NCI-H1105 treated with DMSO at 0.1 percent for 48 hours (cell line): ENCODE measurements at places on chromosomes 7 and 10.

- DNase-seq: no peak
Observed at GRCh38 chr7:149869867-149870266, 3.9 kb upstream of the ATP6V0E2 start.

DNA sequence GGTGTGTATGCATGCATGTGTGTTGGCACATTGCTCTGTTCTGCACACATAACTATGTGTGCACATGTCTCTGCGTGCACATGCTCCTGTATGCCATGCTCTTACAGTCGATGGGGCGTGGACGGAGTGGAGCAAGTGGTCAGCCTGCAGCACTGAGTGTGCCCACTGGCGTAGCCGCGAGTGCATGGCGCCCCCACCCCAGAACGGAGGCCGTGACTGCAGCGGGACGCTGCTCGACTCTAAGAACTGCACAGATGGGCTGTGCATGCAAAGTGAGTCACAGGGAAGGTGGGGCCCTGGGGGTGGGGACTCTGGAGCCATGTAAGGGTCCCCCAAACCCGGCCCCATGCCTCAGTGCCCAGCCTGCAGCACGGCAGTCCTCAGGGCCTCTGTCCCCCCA, 30.6 kb upstream of the SLC29A3 start:
- DNase-seq: no peak

DNA sequence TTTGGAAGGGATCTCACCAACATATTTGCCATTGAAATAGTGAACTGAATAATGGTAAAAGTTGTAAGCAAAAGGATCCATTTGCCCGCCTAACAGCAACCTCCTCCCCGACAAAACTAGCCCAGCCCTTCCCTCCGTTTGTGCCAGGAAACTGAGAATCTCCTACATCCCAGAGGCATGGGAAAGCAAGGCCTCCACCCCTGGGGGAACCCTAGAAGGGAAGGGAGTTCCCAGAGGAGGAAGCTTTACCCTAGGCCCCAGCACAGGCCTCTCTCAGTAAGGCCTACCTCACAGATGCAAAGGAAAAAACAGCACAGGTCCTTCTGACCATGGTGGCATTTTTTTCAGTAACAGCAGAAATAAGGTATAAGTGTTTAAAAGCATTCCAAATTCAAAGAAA, 229.7 kb downstream of the ELMO1 start:
- no peak for DNase-seq

DNA sequence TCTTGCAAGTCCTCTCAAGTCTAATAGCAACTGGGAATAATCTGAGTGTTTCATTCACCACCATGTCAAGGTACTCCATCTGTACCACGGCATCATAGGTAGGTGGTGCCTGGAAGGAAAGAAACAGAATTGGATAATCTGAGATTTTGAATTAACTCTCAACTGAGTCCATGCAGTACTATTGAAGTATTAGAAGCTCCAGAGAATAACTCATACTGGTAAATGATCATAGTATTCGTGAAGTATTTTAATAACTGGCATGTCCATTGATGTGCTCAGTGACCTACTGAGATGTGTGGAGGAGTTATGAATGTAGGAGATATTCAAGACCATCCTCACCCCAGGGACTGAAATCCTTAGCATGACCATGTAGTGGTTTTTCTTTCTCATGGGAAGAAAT, 27.1 kb downstream of the CYP3A5 start:
- DNase-seq: no peak

DNA sequence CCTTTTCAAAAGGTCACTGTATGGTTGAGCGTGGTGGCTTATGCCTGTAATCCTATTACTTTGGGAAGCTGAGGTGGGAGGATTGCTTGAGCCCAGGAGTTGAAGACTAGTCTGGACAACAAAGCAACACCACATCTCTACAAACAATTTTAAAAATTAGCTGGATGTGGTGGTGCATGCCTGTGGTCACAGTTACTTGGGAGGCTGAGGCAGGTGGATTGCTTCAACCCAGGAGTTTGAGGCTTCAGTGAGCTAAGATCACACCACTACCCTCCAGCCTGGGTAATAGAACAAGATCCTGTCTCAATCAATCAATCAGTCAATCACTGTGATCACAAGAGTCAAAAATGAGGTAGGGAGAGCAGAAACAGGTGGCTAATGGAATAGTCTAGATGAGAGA, 97.0 kb downstream of the SUGCT start:
- DNase-seq: no peak

DNA sequence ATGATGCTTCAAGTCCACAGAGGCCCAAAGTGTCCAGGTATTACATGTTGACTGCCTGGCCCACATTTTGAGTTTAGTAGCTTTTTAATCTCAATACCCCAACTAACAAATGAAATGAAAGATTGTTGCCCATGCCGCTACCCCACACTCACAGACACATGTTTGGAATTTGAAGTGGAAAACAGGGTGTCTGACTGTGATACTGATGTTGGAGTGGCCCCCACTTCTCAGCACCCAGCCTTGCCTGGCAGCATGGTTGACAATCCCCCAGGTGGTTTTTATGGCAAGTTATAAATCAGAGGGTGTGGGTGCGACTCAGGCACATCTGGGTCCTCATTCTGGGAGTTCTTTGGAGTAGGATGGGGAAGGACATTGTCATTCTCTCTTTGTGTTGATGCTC, 314.7 kb upstream of the ZNF32 start:
- no peak for DNase-seq

DNA sequence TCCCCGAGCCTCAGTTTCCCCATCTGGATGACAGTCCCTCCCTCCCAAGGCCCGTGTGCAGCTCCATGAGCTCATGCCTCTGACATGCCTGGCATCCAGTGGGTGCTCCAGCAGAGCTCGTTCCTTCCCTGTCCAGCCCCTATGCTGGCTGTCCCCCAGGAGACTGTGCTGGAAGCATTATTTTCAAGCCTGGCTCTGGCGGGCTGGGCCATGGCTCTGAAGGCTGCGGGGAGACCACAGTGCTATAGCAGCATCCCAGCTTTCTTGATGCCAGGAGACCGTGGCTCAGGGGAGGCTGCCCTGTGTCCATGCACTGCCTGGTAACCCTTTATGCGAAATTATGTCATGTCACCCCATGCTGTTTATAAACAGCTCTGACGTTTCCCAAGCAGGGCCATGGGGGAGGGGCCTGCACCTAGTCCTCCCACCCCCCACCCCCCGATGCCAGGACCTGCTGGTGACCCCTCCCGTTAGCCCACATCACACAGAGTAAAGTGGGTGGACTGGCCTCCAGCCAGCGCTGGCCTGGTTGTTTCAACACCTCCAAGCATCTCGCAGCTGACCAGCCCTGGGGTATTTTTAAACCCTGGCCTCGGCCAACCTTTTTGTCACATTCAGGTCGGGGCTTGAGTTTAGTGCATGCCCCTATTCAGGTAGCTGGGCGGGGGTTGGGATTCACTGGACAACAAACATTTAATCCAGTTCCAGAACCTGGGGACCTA, 105.9 kb upstream of the ZNF716 start:
- DNase-seq: no peak
